NCI-H187 (cell line): ENCODE measurements at places on chromosomes 1 and 21.
A peak's percentile ranks its signal among the peaks of the same experiment; 100 is the strongest.

DNA sequence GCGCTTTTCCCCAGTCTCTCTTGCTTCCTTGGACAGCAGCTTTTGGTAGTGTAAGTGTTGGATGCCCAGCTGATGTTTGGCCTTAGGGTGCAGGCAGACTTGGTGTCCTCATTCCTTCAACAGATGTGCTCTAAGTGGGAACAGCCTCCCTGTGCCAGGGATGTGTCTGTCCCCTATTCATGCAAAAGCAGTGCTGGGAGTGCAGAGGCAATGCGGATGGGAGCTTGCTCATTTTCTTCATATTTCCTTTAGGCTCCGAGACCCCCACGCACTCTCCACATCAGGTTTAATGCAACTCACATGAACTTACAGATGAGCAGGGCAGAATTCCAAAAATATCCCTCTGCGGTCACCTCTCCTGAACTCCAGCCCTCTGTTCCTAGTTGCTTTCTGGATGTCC, 96.1 kb downstream of the IER5 start:
- DNase-seq, result no peak

DNA sequence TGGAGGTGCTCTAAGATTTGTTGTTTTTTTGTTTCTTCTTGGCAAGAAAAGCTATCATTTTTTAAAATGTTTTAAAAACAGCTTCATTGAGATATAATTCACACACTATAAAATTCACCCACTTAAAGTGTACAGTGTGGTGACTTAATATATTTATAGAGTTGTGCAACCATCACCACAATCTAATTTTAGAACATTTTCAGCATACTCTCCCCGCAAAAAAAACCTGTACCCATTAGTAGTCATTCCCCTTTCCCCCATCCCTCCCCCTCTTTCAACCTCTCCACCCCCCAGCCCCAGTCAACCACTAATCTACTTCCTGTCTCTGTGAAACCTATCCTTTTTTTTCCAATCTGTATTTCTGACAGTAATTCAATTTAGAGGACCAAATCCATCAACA, 30.6 kb downstream of the ZC3H11B start:
- DNase-seq, result no peak

DNA sequence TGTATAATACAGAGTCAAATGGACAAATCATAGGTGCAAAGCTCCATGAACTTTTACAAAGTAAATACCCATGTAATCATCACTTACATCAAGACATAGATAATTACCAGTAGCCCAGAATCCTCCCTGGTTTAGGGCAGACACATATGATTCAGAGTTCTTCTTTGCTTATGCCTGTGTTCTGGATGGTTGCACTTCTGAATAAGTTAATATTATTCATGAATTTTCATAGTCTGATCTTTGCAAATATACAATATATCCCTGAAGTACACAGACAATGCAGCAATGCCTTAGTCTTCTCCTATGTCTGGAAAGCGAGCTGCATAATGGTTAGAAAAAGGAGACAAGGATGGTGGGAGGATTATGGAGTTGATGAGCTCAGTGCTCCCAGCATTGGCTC, 122.4 kb upstream of the PLXNA2 start:
- no peak for DNase-seq

GRCh38 chr1:3070309-3070643, 1.3 kb downstream of the PRDM16 start:
- no peak for DNase-seq

DNA sequence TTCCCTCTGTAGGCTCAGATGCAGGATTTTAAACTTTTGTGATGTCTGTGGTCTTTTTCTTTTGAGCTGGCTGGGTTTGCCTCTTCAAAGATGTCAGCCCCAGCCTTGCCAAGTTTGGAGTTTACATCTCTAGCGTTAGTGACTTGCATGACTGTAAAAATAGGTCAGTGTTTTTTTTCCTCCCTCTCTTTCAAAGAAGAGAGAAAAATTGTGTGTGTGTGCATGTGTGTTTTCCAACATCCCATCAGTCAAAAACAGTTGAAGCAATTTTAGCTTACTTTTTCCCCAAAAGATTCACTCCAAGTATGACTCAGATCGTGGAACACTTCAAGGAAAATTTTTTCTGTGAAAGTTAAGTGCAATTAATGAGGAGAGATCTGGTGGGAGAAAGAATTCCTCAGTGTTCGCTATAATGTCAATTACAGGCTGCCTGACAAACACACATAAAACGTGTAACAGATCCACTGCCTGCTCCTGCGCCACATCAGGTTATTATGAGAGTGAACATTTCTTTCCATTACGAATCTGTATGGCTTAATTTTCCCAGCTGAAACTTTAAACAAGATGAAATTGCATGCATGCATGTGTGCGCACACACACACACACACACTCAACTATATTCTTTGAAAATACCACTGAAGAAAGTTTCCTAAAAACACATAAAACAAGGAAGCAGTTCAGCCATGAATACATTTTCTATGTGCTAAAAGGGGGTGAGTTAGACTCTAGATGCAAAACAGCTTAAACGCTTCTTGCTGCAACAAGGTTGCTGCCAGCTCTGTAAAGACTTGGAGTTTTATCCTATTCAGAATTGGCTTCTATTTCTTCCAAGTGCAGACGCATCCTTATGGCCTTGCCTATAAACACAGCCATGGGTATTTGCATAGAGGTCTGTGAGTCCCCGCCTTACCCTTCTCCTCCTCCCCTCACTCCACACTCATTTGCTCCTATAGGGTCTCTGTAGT, 55.5 kb downstream of the TLR5 start:
- no peak for DNase-seq

DNA sequence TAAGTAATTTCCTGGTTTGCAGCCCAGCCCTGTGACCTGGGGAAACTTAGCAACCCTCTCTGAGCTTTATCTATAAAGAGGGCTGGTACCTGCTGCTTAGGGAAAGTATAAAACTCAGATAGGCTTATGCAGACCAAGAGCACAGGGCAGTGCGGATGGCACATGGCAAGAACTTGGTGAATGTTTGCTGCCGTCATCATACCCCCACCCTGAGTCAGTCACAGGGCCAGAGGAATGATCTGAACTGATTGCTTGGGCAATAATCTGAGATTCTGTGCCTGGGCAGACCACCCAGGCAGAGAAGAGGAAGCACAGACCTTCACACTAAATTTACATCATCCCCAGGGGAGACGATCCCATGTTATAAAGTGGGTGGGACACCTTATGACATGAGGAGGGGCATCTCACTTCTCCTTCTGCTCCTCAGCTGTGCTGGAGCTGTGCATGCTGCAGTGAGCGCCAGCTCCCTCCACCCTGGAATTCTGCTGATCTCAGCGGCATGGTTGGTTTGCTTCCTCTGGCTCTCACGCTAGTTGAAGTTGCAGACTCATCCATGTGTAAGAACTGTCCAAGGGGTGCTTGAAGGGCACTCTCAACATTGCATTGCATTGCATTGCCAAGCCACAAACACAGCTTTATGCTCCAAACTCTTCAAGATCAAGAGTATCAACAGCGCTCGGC, 197.1 kb downstream of the AJAP1 start:
- peak; percentile 3 for DNase-seq

- DNase-seq, result no peak
Observed at GRCh38 chr1:186901631-186902030, 72.9 kb downstream of the PLA2G4A start.

DNA sequence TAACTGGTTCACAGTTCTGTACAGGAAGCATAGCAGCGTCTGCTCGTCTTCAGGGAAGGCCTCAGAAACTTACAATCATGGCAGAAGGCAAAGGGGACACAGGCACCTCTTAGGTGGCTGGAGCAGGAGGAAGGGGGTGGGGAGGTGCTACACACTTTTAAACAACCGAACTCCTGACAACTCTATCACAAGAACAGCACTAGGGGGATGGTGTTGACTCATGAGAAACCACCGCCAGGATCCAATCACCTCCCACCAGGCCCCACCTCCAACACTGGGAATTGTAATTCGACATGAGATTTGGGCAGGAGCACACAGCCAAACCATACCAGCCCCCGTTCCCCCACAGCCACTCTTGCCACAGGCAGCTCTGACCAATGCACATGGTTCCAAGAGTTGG, 306.3 kb upstream of the POU3F1 start:
- DNase-seq, result no peak

DNA sequence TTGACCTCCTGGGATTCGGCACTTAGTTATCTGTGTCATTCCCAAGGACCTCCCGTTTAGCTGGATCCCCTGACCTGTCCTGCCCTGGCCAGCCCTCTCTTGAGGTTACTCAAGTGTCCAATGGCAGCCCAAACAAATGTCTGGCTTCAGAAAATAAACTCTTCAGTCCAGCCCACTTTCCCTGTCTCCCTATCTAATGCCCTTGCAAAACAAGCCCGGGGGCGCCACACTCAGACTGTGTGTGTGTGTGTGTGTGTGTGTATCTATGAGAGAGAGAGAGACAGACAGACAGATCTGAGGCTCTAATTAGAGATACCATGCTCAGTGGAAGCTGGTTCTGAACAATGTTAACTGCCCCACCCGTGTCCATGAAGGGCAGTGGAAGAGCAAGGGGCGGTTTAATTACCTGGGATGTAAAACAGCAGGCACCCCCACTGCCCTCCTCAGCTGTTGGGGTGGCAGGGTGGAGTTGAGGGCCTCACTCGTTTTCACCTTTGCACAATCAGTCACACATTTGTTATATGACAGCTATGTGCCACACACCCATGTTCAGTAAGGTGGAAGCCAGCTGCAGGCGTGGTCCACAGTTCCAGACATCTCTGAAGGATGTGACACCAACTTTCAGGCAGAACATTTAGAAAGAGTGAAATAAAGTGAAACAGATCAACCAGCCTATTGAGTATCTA, 57.4 kb downstream of the B3GALT5 start:
- DNase-seq, result no peak

- no peak for DNase-seq
Observed at GRCh38 chr1:199218533-199218932, 579.7 kb downstream of the PTPRC start.

DNA sequence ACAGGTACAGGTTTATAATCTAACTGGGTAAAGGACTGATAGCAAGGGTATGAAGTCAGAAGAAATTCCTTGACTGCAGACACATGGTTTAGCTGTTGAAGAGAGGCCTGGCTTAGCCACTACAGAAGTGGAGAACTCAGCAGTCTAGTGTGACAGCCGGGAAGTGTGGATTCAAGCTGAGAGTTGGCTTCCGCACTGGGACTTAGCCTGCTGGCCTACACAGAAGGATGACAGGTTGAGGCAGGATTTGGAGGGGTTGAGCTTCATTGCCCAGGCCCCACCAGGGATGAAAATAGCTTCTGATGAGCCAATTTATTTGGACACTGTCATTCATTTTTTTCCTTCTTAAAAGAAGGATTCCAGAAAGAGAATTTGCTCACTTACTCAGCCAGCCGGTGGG, 284.4 kb downstream of the PCP4 start:
- DNase-seq, result no peak

DNA sequence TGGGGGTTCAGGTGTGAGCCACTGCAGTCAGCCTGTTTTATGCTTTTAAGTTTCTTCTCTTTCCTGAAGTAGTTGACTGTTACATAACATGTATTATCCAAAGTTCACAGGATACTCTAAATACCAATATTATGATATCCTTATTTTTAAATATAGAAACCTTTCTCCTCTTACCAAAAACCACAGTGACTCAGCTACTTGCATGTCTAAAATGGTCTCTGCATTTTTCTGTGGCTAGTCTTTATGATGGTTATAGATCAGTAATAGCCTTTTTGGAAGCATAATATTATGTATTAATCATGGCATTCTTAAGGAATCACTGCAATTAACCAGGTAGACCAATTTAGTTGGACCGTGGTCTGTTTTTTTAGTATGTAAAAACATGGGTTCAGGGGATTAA, 210.8 kb upstream of the CACYBP start:
- DNase-seq, result no peak

DNA sequence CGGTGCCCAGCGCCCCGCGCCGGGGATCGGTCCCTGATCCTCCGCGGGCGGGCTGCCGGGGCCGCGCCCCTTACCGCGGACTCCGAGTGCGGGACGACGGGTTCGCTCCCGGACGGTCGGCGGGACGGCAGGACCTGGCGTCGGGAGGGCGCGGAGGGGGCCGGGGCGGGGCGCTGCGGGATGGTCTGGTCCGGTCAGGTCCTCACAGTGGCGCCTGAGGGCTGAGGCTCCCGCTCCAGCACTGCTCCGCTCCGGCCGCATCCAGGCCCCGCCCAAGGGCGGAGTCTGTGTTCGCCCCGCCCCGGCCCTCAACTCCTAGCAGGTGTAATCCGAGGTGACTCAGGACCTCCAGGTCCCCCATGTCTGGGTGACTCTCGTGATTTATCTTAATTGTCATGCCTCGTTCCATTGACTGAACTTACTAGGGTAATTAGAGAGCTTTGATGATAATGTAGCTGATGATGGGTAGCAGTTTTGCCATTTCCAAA, at the start of gene RAB3B:
RAB3B (minus strand) TSS at position 223 of the 488 bp plus-strand sequence. CDS start 13,583 bp downstream, outside the sequence.
- DNase-seq, result peak; percentile 75

DNA sequence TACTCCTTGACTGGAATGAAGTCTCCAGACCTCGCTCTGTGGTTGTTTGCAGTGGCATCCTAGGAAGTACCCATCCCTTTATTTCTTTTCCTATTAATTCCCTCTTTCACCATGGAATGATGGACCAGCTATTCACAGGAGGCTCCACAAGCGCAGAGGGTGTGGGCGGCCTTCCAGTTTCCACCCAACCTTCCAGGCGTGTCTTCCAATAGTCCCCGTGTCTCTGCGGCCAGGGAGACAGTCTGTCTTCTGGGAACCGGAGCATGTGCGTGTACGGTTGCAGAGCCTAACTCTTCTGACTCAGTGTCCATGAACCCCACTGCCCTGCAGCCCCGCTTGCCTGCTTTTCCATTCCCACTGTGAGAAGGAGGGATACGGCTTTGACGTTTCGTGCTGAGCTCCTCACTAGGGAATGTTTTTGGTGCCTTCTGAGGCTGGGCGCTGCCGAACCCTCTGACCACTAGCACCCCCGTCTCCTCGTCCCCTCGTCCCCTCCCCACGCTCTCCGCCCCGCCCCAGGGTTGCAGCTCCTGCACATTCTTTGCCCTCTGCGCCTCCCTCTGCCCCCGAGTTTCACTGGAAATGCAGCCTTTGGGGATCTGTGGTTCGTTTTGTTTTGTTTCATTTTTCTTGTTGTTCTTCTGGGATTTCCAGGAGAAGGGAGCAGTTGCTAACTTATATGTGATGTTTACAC, 26.3 kb upstream of the FAM3B start:
- no peak for DNase-seq

DNA sequence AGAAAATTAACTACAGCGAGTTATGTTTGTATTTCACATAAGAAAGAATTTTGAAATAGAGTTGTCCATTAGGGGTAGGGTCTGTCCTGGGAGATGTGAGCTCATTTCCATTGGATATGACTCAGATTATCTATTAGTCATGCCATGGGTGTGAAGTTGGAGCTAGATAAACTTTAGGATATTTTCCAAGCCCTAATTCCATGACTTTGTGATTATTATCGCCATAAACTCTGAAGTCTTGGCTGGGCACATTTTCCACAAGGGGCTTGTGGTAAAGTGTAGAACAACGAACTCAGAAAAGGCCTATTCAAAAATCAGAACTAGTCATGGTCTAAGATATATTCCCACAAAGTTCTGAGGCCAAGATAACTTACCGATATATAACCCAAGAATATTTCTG, 396.6 kb downstream of the DPYD start:
- DNase-seq, result no peak

GRCh38 chr1:72064196-72065075, 217.9 kb downstream of the NEGR1 start:
- no peak for DNase-seq

GRCh38 chr1:166383137-166383536, 216.3 kb upstream of the FAM78B start:
- DNase-seq, result no peak
